ENCODE measurements at places on chromosomes 12 and 14.

DNA sequence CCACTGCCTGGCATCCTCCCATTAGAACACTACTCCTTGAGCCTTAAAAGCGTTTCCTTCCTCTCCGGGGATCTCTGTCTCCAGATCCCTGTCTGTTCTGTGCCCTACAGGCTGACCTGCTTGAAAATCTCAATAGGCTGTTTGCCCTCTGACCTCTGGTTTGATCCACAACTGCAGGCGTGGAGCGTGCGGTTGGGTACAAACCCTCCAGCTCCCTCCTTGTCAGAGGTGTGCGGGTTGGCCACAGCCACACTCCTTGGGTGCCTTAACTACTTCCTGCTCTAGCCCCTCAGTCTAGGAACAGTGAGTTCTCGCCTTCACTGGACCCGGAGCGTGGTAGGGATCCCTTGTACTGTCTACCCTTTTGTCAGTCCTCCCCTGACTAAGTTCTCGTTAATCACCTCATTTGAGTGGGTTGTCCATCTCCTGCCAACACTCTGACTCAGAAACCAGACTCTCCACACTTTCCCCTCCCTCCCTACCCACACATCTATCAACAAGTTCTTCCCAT lies 33.1 kb downstream of the CMKLR1 start:
- DNase-seq = peak; percentile 64

- peak; percentile 74 for DNase-seq
Observed at GRCh38 chr14:59325906-59326305, 137.4 kb downstream of the DAAM1 start.

GRCh38 chr14:59768855-59769375 lies 101.7 kb downstream of the RTN1 start:
- peak; percentile 40 for DNase-seq

- no peak for DNase-seq
Observed at GRCh38 chr14:55356913-55357312, 54.7 kb downstream of the ATG14 start.

- DNase-seq = peak; percentile 40
Observed at GRCh38 chr14:30521899-30522736, 36.8 kb upstream of the G2E3 start.

- no peak for DNase-seq
Observed at GRCh38 chr14:77547512-77548180, 49.0 kb upstream of the ISM2 start.

DNA sequence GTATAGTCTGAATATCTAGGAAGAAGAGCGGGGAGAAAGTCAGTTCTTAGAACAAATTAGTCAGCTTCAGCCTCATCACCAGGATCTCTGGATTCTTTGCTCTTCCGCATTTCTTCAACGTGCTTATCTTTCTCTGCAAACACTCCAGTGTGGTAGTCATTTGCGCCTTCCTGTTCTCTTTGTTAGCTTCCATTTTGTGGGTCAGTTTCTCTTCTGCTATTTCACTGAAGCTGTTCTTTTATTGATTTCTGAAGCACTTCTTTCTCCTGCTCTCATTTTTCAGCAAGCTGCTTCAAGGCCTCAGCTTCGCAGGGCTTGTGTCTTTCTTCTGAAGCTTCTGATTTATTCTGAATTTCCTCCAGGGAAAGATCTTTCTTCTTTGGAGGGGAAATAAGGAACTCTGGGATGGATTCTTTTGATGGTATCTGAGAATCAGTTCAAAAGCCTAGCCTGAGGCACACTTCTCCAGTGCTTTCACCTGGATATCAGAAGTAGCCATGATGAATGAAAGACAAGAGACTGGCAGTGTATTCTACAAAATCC lies 13.5 kb downstream of the AMN1 start:
- DNase-seq = no peak

GRCh38 chr12:56431850-56432249 lies 17.4 kb downstream of the TIMELESS start:
- no peak for DNase-seq

GRCh38 chr14:51201890-51202289 lies 38.2 kb upstream of the TMX1 start:
- no peak for DNase-seq

- no peak for DNase-seq
Observed at GRCh38 chr12:11433664-11434063, 38.3 kb upstream of the PRB2 start.

DNA sequence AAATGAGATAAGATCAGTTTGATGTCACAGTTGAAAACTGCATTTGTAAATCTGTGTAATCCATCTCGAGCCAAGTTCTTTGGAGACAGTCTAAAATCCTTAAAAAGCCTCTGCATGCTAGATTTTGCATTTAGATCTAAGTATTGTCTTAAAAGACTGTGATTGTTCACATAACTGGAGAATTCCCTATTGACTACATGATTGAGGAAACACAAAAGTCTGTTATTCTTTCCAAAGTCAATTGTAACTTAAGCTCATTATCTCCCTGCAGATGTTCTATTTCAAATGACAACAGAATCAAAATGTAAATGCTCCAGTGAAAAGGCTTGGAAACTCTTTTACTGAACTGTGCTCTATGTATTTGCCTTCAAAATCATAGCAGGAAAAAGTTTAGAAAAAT lies 77.8 kb downstream of the MYF5 start:
- DNase-seq = no peak

DNA sequence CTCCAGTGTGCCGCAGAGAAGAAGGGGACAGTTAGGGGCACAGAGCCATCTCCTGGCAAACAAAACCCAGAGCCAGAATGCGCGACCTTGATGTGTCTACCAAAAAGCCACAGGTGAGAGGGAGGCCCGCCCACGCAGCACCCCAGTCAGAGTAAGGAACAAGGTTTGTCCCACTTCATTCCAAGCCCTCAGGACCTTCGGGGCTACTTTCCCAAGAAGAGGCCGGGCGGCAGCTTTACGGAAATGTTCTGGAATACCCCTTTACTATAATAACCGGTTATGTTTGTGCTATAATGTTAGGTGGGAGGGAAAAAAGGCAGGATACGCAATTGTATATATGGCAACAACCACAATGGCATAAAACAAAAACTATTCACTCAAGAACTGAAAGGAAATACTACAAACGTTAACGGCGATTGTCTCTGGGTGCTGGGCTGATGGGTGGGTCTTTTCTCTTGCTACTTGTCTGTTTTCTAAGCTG lies 12.3 kb downstream of the CCDC88C start:
- no peak for DNase-seq

- no peak for DNase-seq
Observed at GRCh38 chr14:72517736-72518135, 376.2 kb downstream of the DPF3 start.

- no peak for DNase-seq
Observed at GRCh38 chr12:109115758-109116610, at the start of gene ACACB. TSS of gene ACACB (plus strand) at chr12:109116587. CDS start at chr12:109139406, 22,819 bp downstream.

DNA sequence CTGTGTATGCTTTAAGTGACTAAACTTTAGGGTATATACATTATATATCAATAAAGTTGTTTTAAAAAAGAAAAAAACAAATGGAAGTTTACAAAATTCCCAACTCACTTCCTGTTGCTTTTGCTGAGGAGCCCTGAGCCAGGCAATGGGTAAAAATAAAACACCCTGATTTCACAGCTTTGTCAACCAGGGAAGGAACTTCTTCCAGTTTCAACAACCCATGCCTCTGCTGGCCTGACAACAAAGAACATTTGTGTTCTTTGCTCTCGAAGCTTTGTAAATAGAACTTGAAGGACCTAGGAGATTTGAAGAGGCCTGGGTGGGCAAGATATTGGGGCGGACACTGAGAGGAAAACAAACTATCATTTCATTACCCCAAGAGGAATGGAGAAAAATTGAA lies 141.2 kb upstream of the NOS1 start:
- DNase-seq = no peak

DNA sequence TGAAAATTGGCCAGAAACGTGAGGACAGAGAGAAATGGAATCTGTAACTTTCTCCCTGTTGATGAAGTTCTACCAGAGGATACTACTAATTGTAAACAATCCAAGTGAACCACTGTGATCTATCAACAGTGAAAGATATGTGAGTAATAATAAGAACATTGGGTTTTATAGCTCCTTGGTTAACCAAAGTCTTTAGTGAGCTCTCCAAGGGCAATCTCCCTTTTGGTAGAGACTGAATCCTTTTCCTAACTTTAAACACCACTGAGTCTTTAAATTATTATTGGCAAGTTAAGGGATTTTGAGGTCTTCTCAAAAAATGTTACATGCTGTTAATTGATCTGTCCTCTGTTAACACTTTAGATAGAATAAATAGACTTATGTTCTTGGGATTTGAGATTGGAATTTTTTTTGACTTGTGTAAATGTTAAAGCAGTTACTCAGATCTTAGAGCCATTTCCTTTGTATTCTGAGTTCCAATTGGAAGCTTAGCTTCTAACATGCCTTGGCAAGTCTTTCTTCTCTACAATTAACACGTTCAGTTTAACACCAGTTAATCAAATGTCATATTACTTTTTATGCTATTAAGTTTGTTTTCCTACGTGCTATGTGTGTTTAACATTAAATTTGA lies 338.2 kb upstream of the DDHD1 start:
- peak; percentile 50 for DNase-seq

- peak; percentile 27 for DNase-seq
Observed at GRCh38 chr14:103562179-103562428, 353 bp downstream of the BAG5 start.

GRCh38 chr12:77131977-77132490 lies 66.7 kb upstream of the E2F7 start:
- DNase-seq = no peak

- no peak for DNase-seq
Observed at GRCh38 chr12:119576118-119576810, 17.3 kb upstream of the TMEM233 start.

- no peak for DNase-seq
Observed at GRCh38 chr14:25628390-25628789, 578.4 kb upstream of the STXBP6 start.

- no peak for DNase-seq
Observed at GRCh38 chr14:90503582-90503981, 106.8 kb downstream of the CALM1 start.

DNA sequence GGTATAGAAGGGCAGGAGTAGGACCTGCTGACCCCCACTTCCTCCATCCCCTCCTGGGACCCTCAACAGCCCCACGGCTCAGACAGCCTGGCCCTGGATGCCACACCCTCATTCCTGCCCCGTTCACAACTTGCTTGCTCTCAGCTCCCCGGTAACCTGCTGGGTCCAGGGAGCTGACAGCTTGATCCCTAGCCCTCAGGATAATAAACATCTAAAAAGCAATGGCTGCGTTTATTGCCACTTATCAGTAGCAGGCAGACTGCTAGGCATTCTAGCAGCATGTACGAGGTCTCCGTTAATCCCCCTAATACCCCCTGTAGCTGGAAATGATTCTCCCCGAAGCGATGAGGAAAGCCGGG lies 24.3 kb upstream of the RPLP0 start:
- DNase-seq = no peak
